ENCODE measurements at places on chromosomes 13 and 19. TPM values are rescaled to one million over a fixed set of nuclear protein-coding genes. Genes with fewer than 3 reads are reported as not detected.

DNA sequence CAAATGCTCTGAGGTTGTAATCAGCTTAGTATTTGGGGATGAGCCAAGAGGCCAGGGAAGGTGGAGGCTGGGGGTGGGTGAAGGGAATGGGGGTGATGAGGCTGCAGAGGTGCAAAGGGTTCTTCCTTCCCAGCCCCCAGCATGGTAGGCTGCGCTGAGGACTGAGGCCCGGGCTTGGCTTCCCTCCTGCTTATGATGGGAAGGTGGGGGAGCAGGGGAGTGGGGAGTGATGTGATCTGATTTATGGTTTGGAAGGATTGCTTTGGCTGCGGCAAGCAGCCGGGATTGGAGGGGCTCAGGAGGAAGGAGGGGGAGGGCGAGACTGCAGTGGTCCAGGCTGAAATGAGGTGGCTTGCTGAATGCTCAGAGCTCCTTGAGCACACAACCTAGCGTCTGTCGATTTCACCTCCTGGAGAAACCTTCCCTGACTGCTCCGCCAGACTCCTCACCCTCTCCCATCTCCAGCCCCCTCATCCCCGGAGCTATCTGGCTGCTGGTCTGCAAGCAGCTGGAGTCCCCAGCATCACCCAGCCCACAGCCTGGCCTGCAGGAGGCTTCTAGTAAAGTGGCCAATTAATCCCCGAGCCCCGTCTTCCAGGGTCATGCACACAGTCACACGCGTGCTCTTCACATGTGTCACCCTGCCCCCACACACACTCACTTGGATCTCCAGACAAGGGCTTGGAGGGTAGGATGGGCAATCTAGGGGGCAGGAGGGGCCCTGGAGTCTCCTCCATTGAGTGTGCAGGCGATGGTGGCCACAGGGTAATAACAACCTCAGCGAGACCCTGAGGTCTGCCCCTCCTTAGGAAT is 757 bp upstream of the CLEC11A start:
- no peak for DNase-seq

GRCh38 chr19:50501186-50501567 is 9.8 kb downstream of the JOSD2 start:
- no peak for DNase-seq

DNA sequence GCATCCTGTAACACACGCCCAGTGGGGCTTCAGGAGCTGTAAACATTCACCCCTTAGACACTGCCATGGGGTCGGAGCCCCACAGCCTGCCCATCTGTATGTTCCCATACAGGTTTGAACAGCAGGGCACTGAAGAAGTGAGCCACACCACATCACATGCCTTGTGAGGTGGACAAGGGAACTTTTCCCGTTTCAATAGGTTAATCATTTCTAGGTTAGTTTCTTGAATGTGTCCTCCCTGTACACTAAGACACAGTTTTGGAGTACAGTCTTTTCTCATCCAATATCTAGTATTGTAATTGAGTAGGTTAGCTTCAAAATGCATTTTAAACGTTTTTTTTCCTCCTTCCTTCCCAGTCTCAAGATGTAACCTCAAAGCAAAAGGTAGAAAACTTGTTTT is 700.2 kb upstream of the PCDH20 start:
- DNase-seq, result no peak

- DNase-seq, result no peak
Observed at GRCh38 chr13:50203256-50203941, 188.2 kb downstream of the KCNRG start.

The FFAR3 gene
- total RNA-seq, result not detected

Data from HFFc6 (cell line).